ENCODE measurements at places on chromosomes 16 and 17.

GRCh38 chr16:81625544-81626153, 153.4 kb upstream of the PLCG2 start:
- DNase-seq, result no peak

DNA sequence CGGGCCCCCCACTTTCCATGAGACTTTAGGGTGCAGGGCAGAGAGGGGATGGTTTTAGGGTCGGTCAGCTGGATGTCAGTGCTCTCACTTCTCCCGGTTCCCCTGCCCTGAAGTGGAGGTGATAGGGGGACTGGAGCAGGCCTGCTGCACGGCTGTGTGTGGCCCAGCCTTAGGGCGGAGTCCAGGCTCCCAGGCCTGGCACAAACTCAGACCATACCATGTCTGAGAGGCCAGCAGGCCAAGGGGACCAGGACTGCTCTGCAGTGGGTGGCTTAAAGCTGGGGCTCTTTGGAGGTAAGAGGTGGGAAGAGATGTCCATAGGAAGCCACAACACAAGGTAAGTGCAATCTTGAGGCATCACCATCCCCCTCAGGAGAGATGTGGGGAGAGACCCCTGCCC, 8.3 kb downstream of the TFAP4 start:
- DNase-seq, result no peak

DNA sequence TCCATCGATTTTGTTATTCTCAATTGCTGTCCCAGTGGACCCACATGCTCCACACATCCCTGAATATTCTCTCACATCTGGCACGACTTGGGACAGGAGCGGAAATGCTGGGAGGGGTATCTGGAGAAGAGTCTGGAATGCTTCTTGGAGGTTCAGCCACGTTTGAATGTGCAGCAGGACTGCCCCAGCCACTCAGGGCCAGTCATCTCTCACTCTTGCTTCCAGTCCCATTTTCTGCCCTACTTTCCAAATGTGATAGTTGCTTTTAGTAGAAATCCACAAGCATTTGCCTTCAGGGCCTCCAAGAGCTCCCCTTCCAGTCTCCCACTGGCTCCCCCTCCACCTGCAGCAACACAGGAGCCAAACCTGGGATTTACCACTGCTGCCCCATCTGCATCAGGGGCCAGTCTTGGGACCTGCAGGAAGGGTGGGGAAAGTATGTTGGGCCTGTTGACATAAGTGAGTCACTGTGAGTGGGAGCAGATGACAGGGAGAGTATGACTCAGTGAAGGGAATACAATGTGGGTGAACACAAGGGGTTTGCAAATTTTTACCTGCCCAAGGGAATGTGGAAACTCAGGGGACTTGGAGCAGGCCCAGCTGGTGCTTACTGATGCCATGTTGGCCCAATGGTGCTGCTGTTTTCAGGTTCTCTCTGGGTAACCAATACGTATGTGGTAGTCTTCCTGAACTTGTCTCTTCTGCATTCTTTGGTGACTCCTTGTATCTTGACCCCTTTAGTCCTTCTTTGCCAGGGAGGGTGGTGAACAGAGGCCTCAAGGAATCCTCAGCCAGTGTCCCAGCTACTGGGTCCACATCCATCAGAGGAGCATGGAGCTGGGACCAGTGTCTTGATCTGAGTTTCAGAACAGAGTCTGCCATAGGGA, 78.8 kb upstream of the CRHR1 start:
- no peak for DNase-seq

GRCh38 chr17:66025551-66025950, 166.4 kb downstream of the CEP112 start:
- no peak for DNase-seq

- no peak for DNase-seq
Observed at GRCh38 chr17:56867948-56868376, 34.0 kb downstream of the DGKE start.

DNA sequence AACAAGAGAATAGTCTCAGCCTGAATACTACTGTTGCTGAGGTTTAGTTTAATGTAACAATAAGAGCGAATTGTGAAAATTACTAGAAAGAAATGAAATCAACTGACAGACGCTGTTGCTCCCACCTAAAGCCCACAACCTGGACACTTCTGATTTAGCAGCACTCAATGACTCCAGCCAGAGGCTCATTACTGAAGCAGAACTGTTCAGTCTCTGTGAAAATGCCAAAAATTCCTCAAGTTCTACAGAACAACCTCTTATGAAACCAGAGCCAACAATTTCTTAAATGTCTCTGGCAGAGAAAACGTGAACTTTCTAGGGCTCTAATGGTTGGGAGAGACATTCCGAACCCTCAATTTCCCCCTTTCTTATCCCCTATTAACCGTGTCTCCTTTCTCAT, 9.9 kb downstream of the PSME3IP1 start:
- DNase-seq, result no peak

DNA sequence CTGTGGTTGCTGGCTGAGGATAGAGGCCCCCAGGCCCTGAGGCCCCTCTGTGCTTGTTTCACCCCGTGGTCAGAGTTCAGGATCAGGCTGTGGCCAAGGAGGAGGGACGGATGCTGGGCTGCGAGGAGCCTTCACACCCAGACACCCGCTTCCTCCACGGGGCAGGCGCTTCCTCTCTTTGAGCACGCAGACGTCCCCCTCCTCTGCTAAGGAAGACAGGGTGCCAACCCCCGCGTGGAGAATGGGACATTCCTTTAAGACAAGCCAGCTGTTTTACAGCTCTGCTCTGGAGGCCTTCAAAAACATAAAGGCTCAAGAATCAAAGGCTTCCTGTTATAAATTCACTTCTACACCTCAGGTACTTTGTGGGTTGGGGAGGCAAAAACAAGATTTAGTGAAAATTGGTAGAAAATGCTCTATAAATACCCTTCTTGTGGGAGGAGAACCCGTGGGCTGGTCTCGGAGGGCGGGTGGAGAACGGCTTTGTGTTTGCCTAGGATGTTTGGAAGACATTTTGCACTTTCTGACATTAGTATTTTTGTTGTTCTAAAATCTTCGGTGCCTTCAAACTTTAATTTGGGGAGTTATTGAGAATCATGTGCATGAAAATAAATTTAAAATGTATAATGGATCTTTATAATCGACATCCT, 60.8 kb upstream of the FOXF1 start:
- DNase-seq, result no peak

DNA sequence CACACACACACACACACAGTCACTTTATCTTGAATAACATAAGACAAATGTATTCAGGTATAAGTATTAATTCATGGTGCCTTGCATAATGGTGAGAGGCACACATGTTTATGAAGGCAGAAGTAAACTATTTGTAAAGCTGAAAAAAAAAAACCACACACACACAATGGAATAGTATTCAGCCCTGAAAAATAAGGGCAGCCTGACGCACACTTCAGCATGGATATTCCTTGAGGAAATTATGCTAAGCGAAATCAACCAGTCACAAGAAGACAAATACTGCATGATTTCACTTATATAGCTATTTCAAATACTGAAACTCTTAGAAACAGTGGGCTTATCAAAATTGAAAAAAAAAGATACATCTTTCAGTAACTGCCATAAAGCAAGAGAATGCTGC, 200.2 kb upstream of the RBFOX1 start:
- no peak for DNase-seq

- no peak for DNase-seq
Observed at GRCh38 chr16:84090211-84090610, 26.5 kb downstream of the MBTPS1 start.

- no peak for DNase-seq
Observed at GRCh38 chr17:50697663-50698272, 9.9 kb downstream of the ANKRD40 start.

DNA sequence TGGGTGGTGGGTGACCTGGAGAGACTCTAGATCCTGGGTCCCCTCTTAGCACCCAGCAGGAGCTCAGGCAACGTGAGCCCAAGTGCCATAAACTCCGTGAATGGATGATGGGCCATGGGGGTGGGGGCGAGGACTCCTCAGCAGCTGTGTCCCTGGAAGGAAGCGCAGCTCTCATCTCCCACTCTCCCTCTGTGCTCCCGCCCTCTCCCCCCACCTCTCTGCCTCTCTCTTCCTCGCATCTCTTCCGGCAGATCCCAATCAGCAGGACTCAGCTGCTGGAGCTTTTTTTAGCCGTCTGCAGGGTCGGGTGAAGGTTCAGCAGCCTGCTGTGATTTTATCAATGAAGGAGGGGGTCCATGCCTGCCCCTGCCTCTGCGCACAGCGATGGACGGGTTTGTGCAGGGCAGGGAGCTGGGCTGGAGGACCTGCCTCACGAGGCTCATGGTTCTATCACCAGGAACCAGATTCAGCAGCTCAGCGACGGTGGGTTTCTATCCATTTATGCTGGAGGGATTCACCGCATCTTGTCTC, 8.3 kb downstream of the CCR7 start:
- DNase-seq, result no peak

DNA sequence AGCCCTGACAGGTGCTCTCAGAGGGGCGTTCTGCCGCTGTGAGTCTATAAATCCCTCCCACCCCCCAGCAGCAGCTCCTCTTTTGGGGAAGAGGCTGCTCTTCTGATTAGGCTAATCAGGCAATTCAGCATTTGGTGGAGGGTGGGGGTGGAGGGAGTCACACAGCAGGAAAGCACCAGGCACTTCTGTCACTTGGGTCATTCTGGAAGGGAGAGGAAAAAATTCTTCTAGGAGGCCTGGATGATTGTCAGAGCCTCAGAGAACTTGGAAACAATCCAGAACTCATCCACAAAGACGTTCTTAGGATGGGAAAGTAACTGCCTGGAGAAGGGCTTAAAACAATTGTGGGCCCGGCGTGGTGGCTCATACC, 7.3 kb upstream of the SSTR2 start:
- DNase-seq, result no peak

- DNase-seq, result peak; percentile 42
Observed at GRCh38 chr17:7250695-7251627, 573 bp downstream of the CTDNEP1 start.

DNA sequence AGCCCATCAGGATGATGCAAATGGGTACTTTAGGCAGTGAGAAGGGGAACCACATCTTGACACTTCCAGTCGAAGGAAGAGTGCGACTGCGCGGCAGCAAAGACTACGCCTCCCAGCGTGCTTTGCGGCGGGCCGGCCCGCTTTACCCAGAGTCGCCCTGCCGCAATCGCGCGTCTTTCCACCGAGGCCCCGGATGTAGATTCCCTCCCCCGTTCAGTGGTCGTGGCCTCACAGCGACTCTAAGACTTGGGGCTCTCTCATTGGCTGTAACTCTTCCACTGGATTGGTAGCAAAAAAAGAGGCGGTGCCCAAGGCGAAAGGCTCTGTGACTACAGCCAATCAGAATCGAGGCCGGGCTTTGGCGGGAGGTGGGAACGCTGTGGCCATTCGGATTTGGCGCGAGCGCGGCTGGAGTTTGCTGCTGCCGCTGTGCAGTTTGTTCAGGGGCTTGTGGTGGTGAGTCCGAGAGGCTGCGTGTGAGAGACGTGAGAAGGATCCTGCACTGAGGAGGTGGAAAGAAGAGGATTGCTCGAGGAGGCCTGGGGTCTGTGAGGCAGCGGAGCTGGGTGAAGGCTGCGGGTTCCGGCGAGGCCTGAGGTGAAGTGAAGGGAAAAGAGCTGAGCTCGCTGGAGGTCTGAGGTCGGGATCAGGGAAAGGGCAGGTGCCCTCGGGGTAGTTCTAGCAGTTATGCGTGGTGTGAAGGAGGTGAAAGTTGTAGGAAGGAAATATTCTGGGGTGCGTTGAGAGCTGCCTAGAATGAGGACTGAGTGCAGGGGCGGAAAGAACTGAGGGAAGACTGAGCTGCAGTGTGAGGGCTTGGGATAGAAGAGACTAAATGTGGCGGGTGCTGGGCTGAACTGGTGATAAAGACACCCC, at the start of gene CDC6:
Gene CDC6, plus strand, starts transcription at position 386 of the 876 bp plus-strand sequence. CDS start 1,542 bp downstream, outside the sequence.
- peak; percentile 98 for DNase-seq

DNA sequence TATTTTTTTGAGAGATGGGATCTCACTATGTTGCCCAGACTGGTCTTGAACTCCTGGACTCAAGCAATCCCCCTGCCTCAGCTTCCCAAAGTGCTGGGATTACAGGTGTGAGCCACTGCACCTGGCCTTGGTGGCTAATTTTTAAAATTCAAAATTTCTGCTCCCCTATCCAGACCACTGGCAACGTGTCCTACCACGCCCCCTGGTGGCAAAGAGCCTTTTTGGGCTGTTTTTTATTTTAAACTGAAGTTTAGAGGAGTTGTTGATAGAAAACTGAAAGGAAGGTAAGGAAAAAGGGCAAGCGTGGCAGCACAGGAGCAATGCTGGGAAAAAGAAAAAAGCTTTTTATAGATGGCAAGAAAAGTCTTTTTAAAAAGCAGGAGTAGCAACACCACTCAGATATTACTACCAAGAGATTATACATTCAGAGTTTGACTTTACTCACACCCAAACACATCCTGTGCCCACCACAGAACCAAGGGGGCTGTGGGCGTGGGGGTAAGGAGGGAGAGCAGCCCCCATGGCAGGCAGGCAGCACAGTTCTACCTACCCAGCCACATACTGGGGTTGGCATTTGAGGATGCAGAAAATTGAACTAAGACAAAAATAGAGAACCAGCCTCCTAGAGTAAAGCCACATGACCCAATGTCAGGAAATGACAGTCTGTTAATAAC, 4.2 kb upstream of the MXRA7 start:
- peak; percentile 32 for DNase-seq

GRCh38 chr16:51355195-51355594, 204.1 kb upstream of the SALL1 start:
- no peak for DNase-seq

DNA sequence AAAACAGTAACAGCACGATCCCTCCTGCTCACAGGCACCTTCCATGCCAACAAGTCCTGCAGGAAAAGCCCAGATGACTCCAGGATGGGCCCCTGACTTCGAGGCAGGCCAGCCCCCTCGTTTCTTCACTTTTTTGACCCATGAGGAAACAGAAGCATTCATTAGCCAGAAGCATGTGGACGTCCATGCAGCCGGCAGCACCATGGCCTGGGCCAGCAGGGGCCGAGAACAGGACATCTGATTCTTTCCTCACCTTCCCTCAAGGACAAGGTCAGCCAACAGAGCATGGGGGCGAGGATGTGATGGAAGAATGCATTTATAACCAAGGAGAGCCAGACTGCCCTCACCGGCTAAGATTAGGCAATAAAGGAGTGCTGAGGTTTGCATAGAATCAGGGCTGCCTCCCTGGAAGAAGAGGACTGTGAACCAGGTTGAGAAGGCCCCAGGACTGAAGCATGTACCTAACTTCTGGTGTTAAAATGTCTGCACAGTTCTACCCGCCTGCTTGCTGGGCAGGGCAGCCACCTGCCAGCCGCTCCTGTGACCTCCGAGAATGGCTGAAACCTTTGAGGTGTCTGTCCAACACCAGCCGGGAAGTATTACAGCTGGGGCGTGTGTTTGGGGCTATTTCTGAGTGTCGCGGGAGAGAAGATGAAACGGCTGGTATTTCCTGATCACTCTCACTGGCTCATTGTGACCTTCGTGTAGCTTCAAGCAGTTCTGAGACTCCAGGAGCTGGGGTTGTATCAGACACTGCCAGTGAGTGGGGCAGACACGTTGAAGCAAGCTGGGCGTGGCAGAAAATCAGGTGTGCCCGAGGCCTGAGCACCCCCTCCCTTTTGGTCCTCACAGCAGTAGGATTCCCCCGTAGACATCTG, 94.0 kb upstream of the TNRC6C start:
- no peak for DNase-seq

DNA sequence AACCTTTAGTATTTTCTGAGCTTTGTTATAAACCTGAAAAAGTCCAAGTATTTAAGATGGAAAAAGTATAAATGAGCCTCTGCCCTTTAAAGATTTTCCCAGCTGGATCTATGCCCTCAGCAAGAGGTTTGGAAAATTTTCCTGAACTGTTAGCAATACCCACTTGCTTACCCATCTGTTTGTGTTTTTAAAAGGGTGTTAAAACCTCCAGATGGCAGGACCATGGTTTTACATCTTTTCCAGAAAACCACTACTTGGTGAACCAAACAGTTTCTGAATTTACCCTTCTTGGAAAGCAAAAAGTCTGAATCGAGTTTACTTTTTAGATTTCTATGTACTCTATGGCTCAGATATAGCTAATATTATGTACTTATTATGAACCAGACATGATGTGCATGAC, 719 bp downstream of the PMFBP1 start:
- no peak for DNase-seq

- no peak for DNase-seq
Observed at GRCh38 chr17:77728871-77729270, 229.6 kb upstream of the TNRC6C start.
